ENCODE measurements at places on chromosomes 6 and 20.

DNA sequence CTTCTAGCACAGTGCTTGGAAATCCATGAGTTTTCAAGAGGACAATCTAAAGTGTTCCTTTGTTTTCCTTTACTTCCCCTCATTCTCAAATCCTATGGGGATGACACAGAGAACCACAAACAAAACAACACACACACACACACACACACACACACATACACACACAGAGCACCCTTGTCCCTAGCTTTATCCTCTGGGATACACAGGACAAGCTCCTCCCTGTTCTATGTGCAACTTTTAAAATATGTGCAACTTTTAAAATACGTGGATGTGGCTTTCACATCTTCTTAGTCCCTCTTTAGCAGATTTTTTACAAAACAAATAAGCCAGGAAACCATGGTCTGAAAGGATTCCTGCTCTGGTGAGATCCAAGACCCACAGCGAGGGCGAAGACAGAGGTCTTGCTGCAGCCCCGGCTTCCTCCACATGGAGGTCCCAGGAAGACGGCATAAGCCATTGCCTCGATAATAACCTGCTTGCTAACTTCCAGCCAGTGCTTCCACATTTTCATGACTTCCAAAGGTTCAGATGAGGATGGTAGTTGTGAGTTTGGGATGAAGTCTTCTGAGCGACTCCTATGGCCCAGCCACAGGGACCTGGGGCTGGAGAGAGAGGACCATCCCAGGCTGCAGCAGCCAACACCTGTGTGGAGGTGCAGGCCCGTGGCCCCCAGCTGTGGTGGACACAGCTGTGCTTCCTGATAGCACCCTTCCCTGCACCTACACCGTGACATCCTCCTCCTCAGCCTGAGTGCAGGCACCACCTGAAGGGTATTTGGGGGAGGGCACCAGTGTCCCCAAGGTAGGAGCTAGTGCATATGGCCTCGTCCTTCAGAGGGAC, 62.8 kb upstream of the CD93 start:
- DNase-seq = peak; percentile 32

DNA sequence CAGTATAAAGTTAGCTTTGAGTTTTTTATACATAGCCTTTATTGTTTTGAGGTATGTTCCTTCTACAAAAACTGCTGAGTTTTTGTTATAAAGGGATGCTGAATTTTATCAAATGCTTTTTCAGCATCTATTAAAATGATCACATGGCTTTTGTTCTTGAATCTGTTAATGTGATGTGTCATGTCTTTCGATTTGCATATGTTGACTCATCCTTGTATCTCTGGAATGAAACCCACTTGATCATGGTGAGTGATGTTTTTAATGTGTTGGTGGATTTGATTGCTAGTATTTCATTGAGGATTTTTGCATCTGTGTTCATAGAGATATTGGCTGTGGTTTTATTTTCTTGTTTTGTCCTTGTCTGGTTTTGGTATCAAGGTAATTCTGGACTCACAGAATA, 24.7 kb upstream of the BLCAP start:
- no peak for DNase-seq

- no peak for DNase-seq
Measured at GRCh38 chr6:149681209-149681608, 32.7 kb upstream of the KATNA1 start.

GRCh38 chr6:111817451-111818120, 55.7 kb downstream of the FYN start:
- no peak for DNase-seq

All from islet precursor cell (in vitro differentiated cells).